ENCODE measurements at places on chromosomes 12 and 14.

DNA sequence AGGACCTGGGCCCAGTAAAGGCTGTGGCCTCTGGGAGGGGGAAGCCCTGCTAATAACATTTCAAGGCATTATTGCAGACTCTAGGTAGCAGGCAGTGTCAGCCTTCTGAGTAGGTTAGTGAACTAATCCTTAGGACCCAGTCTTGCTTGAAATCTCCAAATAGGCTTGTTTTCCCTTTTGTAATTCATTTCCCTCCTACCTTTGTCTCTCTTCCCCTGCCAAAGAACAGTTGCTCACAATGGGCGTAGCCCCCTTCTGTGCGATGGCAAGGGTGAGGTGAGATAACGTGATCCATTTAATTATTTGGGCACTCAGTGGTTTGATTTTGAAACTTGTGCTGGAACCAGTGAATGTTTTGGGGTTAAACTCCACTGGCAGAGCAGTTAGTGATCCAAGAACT is 10.9 kb downstream of the PELI2 start:
- no peak for DNase-seq

GRCh38 chr14:76456891-76457586 is 81.1 kb downstream of the ESRRB start:
- DNase-seq: no peak

DNA sequence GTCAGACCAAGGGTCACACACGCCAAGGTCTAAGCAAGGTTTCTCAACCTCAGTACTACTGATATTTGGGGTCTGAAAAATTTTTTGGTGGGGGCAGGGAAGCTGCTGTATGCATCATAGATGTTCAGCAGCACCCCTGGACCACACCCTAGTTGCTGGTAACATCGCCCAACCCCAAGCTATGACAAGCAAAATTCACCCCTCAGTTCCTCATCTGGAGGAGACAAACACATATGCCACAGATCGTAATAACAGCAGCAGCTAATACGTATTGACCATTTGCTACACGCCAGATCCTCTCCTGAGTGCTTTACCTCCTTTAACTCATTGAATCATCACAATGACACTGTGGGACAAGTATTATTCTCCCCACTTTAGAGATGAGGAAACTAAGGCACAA is 46.4 kb downstream of the ACTN1 start:
- no peak for DNase-seq

- DNase-seq: no peak
These were observed 68.3 kb downstream of the KDM2B start for GRCh38 chr12:121512561-121512960.

- DNase-seq: no peak
These were observed 146.1 kb downstream of the CHST11 start for GRCh38 chr12:104602896-104603295.

DNA sequence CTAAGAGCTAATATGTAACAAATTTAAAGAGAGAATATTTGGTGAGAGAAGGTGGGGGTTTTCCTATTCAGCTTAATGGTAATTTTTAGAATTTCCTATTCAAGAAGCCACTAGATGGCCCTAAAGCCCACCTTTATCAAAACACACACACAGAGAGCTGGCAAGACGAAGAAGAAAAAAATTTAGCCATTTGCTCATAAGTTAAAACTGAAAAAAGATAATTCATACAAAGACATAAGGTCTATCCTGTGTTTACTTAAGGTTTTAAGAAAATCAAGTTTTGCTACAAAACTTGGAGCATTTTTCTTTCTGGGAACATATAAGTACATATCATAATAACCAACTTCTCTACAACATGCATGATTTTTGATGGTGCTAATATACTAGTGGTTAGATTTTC is 46.8 kb upstream of the PCED1B start:
- peak; percentile 49 for DNase-seq

Measured in hematopoietic multipotent progenitor cell (in vitro differentiated cells).